ENCODE measurements at places on chromosomes 5 and 9. TPM values are rescaled to one million over a fixed set of nuclear protein-coding genes. Genes with fewer than 3 reads are reported as not detected.

Gene PALM2AKAP2
- total RNA-seq = not detected

Gene MAMDC2
- total RNA-seq = not detected

Gene ABLIM3
- not detected for total RNA-seq

Gene BARX1
- total RNA-seq = 0.19 TPM

Gene PGM5
- total RNA-seq = not detected

Gene SPAG8
- total RNA-seq = 1.3 TPM

Gene NTNG2
- 6.0 TPM for total RNA-seq

- no peak overlapping the region for H3K4me3 ChIP-seq
- H3K27ac ChIP-seq = no peak overlapping the region
- no peaks in the 10 kb centered on the region for H3K4me1 ChIP-seq
- DNase-seq = no peak
- no peaks in the 10 kb centered on the region for H3K36me3 ChIP-seq
Measured at GRCh38 chr5:68818057-68818695, 275.6 kb upstream of the SLC30A5 start.

- H3K27ac ChIP-seq = peak overlapping the region; percentile 3
- H3K4me3 ChIP-seq = peak overlapping the region; percentile 39
- no peaks in the 10 kb centered on the region for H3K36me3 ChIP-seq
- no peak for DNase-seq
- peaks cover 64% of the 10 kb centered on the region for H3K4me1 ChIP-seq
Measured at GRCh38 chr5:151078490-151079262, 2.2 kb downstream of the TNIP1 start.

DNA sequence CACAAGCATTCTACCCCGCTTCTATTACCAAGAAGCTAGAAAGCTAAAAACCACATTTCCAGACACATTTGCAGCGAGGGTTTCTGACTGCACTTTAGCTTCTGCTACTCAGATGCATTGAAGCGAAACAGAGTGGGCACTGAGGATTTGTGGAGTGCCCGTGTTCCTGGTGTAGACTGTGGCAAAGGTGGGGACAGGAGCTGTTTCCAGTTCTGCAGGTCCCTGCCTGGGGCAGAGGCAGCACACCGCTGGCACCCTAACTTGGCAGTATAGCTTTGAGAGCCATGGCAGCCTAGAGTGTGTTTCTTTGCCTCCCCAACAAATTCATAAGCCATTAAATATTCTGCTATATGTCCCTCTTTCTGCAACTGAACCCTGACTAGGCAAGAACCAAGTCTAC, 108.6 kb upstream of the SPOCK1 start:
- no peak overlapping the region for H3K27ac ChIP-seq
- H3K4me3 ChIP-seq = no peak overlapping the region
- no peaks in the 10 kb centered on the region for H3K36me3 ChIP-seq
- no peak for DNase-seq
- H3K27me3 ChIP-seq = no peaks in the 10 kb centered on the region
- H3K4me1 ChIP-seq = no peaks in the 10 kb centered on the region

- H3K4me1 ChIP-seq = no peaks in the 10 kb centered on the region
- DNase-seq = no peak
- H3K4me3 ChIP-seq = no peak overlapping the region
Measured at GRCh38 chr5:120615967-120616645, 152.0 kb downstream of the PRR16 start.

DNA sequence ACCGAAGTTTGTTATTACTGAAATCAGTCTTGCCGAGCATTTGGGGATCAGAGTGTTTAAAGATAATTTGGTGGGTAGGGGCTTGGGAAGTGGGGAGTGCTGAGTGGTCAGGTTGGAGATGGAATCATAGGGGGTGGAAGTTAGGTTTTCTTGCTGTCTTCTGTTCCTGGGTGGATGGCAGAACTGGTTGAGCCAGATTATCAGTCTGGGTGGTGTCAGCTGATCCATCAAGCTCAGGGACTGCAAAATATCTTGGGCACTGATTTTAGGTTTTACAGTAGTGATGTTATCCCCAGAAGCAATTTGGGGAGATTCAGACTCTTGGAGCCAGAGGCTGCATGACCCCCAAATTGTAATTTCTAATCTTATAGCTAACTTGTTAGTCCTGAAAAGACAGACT, 5.4 kb upstream of the ANKRD31 start:
- H3K4me1 ChIP-seq = no peaks in the 10 kb centered on the region
- no peaks in the 10 kb centered on the region for H3K27me3 ChIP-seq
- DNase-seq = no peak
- no peak overlapping the region for H3K4me3 ChIP-seq

- H3K4me1 ChIP-seq = peaks cover 12% of the 10 kb centered on the region
- no peak overlapping the region for H3K4me3 ChIP-seq
- no peaks in the 10 kb centered on the region for H3K36me3 ChIP-seq
- no peaks in the 10 kb centered on the region for H3K27me3 ChIP-seq
- no peak overlapping the region for H3K27ac ChIP-seq
- no peak for DNase-seq
Measured at GRCh38 chr9:126526218-126527108, 87.3 kb upstream of the LMX1B start.

DNA sequence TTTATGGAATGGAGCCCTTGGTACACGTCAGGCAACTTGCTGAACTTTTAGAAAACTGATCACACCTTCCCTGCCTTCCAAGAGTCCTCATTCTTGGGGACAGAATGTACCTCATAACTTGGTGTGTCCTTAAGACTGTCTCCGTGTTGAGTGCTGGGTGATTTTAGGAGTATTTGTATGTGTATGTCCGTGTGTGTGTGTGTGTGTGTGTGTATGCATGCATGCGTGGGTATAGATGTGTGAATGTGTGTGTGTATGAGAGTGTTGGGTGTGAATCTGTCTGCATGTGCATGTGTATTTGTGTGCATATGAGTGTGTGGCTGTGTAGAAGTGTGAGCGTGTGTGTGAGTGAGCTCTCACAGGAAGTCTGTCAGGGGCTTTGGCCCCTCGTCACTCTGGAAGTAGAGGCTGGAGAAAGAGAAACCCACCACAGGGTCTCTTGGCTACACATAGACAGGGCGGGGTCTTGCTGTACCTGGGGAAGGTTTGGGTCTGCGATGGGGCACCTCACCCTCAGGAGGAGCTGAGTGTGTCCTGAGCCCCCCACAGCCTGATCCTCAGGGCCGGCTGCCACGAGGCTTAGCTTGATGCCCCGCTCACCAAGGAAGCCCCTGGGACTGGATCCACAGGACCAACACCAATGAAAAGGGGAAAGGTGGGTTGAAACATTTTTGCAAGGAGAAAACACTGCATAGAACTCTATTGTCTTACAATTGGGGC, 33.1 kb upstream of the ANKRD33B start:
- no peaks in the 10 kb centered on the region for H3K4me1 ChIP-seq
- no peak for DNase-seq
- H3K4me3 ChIP-seq = no peak overlapping the region
- H3K27ac ChIP-seq = no peak overlapping the region
- H3K27me3 ChIP-seq = no peaks in the 10 kb centered on the region
- H3K36me3 ChIP-seq = no peaks in the 10 kb centered on the region

DNA sequence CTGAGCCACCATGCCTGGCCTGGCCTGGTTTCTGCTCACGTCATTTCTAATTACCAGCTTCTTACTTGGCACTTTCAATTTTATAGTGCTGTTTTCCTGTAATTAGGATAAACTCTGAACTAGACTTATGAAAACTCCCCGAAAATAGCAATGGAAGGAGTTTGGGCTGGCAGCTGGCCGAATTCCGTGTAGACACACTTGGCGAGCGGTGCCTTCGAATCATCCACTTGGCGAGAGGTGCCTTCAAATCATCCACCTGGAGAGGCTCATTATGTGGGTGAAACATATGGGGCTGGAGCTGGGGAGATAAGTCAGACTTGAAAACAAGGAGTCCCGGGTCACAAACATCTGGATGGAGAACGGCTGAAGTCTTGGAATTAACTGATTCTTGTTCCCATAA, 203.7 kb downstream of the ROR2 start:
- DNase-seq = no peak
- H3K27ac ChIP-seq = no peak overlapping the region
- H3K4me3 ChIP-seq = no peak overlapping the region

GRCh38 chr5:154086641-154087040, 47.9 kb downstream of the MFAP3 start:
- H3K27me3 ChIP-seq = no peaks in the 10 kb centered on the region
- no peaks in the 10 kb centered on the region for H3K36me3 ChIP-seq
- H3K4me3 ChIP-seq = no peak overlapping the region
- no peak for DNase-seq
- H3K27ac ChIP-seq = no peak overlapping the region

DNA sequence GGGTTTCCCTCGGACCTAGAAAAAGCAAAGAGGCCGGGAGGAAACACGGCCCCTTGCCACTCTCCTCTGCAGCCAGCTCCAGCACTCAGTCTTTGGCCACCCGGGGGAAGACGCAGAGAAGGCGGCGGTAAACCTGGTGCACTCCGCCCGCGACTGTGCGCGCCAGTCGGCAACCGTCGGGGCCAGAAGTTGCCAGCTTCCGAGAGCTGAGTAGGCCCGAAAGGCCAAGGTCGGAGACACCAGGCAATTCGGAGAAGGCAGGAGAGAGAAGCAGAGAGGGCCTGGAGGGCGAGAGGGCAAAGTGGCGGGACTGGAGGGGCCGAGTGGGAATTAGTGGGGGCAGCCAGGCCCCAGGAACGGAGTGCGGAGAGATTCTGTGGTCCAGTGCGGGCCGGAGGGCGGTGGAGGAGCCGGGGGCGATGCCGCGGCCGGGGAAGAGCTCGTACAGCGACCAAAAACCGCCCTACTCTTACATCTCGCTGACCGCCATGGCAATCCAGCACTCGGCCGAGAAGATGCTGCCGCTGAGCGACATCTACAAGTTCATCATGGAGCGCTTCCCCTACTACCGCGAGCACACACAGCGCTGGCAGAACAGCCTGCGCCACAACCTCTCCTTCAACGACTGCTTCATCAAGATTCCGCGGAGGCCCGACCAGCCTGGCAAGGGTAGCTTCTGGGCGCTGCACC, at the start of gene FOXB2:
FOXB2 (plus strand) TSS at position 420 of the 690 bp plus-strand sequence; CDS start at position 420, 0 bp downstream.
- H3K4me3 ChIP-seq = no peak within 1 kb of the TSS
- no peak for DNase-seq
- H3K4me1 ChIP-seq = peaks cover 3% of the 10 kb centered on the region
- H3K36me3 ChIP-seq = no peaks in the 10 kb centered on the region
- no peak within 1 kb of the TSS for H3K27ac ChIP-seq

DNA sequence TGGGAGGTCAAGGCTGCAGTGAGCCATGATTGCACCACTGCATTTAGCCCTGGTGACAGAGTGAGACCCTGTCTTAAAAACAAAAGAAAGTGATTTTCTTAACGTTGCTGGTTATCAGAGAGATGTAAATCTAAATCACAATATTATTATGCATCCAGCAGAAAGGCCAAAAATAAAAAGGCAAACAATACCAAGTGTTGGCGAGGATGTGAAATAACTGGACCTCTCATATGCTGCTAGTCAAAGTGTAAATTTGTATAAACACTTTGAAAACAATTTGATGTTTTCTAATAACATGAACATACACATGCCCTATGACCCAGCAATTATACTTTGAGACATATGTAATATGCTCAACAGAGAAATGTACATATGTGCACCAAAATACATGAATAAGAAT, 110.7 kb upstream of the CNTLN start:
- no peaks in the 10 kb centered on the region for H3K36me3 ChIP-seq
- H3K4me1 ChIP-seq = no peaks in the 10 kb centered on the region
- no peak for DNase-seq
- no peak overlapping the region for H3K27ac ChIP-seq
- H3K27me3 ChIP-seq = no peaks in the 10 kb centered on the region

- H3K4me1 ChIP-seq = no peaks in the 10 kb centered on the region
- H3K4me3 ChIP-seq = no peak overlapping the region
- no peaks in the 10 kb centered on the region for H3K36me3 ChIP-seq
- no peak overlapping the region for H3K27ac ChIP-seq
- no peaks in the 10 kb centered on the region for H3K27me3 ChIP-seq
- DNase-seq = no peak
Measured at GRCh38 chr5:87845734-87846133, 422.9 kb downstream of the TMEM161B start.

DNA sequence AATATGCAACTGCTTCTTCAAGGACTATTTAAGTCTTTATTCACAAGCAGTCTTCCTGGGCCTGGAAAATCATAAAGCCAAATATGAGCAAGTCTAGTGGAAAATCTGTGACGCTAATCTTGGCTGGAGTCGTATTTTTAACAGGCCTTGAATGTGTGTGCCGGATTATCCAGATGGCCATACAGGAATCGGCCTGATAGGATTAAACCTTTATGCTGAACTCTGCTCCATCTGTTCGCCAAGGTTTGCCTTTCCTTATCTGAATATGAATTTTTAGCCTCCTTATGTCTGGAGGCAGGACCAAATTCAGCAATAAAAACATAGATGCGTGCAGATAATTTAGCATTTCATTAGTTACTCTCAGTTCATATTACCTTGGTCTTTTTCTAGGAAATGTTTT, 294.5 kb downstream of the EBF1 start:
- no peaks in the 10 kb centered on the region for H3K27me3 ChIP-seq
- H3K36me3 ChIP-seq = no peaks in the 10 kb centered on the region
- H3K4me3 ChIP-seq = no peak overlapping the region

DNA sequence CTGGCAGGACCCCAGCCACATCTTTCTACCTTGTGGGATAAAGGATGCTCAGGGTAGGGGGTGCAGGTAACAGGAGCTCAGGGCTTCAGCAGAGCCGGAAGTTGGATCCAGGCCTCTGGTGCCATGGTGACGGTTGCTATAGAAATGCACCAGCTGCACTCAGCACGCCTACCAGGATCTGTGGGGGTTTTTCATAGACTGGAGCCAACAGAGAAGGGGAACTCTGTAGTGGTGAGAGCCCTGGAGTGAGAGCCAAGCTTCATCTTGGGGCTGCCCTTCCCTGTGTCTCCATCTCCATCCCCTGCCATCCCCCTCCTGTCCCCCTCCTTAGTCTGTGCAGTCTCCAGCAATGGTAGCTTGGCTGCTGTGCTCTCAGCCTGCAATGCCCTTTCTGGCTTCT, 27.5 kb upstream of the BOD1 start:
- no peaks in the 10 kb centered on the region for H3K4me1 ChIP-seq
- no peak overlapping the region for H3K27ac ChIP-seq
- peaks cover 5% of the 10 kb centered on the region for H3K27me3 ChIP-seq
- no peaks in the 10 kb centered on the region for H3K36me3 ChIP-seq
- H3K4me3 ChIP-seq = no peak overlapping the region
- DNase-seq = no peak

GRCh38 chr5:177994561-177995190, 1.4 kb downstream of the PROP1 start:
- H3K27me3 ChIP-seq = no peaks in the 10 kb centered on the region
- no peaks in the 10 kb centered on the region for H3K4me1 ChIP-seq
- DNase-seq = no peak
- H3K27ac ChIP-seq = no peak overlapping the region
